MV-4-11 (cell line): ENCODE measurements at places on chromosomes 6 and 20.

DNA sequence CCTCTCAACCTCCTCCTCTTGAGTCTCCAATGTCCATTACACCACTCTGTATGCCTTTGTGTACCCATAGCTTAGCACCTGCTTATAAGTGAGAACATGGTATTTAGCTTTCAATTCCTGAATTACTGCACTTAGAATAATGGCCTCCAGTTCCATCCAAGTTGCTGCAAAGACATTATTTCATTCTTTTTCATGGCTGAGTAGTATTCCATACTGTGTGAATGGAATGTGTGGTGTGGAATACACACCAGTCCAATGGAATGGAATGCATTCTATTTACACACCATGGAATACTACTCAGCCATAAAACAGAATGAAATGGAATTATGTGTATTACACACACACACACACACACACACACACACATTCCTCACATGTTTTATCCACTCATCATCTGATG, 116.1 kb downstream of the BACH2 start:
- DNase-seq: no peak

DNA sequence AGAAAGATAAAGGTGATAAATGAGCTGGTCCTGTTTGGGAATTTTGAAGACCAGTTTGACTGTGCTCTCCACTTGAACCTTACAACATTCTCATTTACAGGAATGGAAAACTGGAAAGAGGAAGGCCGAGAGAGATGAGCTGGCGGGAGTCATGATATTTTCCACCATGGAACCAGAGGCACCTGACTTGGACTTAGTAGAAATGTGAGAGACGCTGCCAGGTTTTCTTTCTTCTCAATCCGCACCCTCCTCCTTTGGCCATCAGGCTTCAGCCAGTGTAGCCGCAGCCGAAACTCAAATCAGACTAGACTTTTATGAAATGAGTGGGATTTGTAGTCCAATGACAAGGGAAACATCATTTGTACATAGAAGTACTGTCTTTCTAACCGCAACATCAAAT, 54.7 kb upstream of the SYNJ2 start:
- no peak for DNase-seq

GRCh38 chr6:167501831-167502385, 177.0 kb downstream of the TTLL2 start:
- DNase-seq: peak; percentile 24

- DNase-seq: no peak
These were observed 46.6 kb downstream of the AGPAT4 start for GRCh38 chr6:161227004-161227960.

DNA sequence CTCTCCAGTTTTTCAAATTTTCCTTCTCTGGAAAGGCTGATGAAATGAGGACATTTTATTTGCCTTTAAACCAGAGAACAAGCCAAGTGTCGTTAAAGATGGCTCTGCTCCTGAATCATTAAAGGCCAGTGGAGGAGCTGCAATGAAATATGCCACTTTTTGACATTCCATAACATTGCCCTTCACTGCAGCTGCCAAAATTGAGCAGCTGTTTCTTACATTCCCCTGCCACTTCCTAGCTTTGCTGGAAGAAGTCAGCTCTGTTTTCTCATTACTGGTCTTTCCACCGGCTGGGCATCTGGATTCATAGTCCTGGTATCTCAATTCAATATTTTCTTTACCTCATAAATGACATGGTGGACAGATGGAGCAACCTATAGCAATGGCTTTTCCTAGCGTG, 45.5 kb upstream of the NRN1 start:
- DNase-seq: no peak

- DNase-seq: peak; percentile 71
These were observed 45.1 kb upstream of the MCM9 start for GRCh38 chr6:118980063-118980462.

GRCh38 chr6:166498661-166499349, 87.7 kb downstream of the RAMACL start:
- no peak for DNase-seq

DNA sequence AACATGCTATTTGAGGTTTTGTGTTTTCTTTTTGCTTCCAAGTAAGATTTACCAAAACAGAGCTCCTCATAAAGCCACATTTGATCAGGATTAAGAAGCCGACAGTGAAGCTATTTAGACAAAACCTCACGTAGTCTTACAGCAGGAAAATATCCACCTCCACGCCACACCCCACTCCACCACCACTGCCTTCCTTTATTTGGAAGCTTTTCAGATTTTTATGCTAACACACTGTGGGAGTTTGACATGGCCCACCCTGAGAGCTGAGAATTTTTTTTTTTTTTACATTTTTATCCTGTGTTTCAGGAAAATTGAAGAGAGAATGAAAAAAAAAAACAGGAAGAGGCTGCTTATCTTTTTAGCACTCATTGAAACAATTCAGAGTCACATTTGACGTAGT, 104.8 kb upstream of the MC3R start:
- no peak for DNase-seq

DNA sequence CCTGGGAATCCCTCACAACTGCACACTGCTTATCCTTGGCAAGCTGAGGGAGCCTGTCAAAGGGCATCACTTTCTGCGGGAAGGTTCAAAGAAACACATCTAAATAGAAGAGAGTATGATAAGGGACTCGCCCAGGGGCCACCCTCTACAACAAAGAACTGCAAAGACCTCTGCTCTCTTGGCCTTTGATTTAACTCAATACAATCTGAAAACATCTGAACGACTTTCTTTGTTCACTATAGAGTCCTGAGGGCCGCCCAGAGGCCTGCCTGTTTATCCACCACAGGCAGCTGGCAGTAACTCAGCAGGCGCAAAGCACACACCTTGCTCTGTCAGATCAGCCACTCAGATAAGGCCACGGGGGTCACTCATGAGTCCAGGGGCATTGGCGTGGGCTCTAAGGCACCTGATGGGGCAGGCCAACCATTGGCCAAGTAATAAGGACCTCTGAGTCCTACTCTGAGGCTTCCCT, 139.3 kb downstream of the UNC5CL start:
- DNase-seq: no peak

DNA sequence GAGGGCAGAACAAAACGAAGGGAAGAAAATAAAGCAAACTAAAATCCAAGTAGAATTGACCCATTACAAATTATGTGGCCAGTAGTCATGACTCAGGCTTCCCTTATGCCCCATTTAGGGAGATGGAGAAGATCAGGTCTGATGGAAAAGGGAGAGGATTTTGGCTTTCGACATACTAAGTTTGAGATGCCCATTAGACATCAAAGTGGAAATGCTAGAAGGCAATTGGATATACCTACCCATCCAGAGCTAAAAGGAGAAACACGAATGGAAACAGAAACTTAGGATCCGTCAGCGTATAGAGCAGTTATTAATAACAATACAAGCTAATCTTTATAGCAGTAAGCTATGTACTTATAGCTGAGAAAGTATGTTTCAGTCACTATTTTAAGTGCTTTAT, 4.8 kb downstream of the TRPC4AP start:
- DNase-seq: no peak

- peak; percentile 6 for DNase-seq
These were observed 17.6 kb downstream of the SLC18B1 start for GRCh38 chr6:132780770-132781371.

DNA sequence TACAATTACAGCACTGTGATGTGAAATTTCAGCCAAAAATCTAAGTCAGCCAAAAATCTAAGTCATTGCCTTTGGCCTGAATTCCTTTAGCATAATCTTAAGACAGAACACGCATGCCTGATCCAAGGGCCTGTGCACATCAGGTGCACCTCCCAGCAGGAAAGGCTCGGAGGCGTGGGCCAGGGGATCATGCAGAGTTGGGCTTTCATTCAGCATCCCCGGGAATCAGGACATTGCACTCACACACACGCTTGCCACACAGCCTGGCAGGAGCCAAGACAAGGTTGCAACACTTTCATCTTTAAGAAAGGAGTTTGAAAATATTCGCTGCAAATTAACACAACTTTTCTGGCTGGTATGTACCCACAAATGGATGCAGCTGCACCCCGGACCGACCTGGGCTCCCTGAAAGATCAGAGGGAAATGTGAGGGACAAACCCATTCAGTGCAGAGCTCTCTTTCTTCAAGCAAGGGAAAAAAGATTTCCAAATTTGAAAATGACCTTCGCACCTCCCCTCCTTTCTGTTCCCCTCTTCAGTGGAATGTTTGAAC, 48.8 kb downstream of the ERMARD start:
- no peak for DNase-seq

- DNase-seq: no peak
These were observed 14.0 kb upstream of the HLA-F start for GRCh38 chr6:29709188-29709587.

DNA sequence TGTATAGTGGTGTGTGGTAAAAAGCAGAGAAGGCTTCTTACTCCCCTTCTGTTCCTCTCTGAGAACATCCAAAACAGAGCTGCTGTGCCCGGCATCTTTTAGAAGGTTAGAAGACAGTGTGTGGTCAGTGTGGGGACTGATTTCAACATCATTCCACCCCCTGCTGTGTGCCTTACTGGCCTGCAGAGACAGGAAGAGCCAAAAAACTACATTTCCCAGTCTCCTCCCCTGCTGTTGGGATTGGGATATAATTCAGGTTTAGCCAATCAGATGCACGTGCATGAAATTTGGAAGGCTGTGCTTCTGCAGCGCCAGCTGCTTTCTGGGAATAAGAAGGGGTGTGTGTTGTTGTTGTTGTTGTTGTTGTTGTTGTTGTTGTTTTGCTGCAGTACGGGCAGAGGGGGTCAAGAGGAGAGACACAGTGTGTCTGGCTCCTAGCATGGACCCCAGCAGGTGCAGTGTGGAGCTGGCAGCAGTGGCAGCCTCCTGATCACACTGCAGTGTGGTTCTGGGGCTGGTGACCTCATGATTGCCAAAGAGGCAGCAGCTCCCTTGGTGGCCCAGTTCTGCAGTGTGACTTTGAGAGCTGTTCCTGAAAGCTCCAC, 74.7 kb downstream of the MRPL14 start:
- no peak for DNase-seq

DNA sequence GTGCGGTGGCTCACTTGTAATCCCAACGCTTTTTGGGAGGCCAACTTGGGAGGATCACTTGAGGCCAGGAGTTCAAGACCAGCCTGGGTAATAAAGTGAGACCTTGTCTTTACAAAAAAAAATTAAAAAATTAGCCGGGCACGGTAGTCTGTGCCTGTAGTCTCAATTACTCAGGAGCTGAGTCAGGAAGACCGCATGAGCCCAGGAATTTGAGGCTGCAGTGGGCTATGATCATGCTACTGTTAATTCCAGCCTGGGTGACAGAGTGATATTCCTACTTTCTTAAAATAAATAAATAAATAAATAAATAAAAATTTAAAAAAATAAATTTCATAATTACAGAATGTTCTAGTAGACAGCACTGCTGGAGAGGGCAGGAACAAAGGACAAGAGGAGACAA, 62.4 kb downstream of the DST start:
- DNase-seq: no peak

DNA sequence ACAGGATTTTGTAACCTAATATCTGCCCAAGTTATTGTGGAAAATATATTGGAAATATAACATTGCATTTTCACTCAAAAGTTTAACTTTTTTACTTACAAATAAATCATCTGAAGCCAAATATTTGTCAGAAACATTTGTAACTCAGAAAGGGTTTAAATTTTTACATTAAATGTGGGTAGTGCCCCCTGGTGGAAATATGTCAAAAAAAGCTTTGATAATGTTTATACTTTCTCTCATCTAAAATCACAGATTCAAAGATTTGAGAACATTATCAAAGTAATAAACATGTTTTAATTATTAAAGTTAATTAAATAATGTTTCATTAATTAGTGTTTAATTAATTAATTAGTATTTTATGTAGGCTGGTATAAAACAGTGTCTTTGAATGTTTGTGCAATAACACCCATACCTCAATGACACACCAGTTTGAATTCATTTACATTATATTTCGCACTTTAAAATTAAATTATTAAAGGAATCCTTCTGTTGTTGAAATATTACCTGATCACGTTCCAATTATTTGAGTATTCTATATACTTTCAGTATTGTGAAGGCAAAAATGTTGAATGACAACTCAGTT, 320.1 kb upstream of the FKBP1C start:
- no peak for DNase-seq

DNA sequence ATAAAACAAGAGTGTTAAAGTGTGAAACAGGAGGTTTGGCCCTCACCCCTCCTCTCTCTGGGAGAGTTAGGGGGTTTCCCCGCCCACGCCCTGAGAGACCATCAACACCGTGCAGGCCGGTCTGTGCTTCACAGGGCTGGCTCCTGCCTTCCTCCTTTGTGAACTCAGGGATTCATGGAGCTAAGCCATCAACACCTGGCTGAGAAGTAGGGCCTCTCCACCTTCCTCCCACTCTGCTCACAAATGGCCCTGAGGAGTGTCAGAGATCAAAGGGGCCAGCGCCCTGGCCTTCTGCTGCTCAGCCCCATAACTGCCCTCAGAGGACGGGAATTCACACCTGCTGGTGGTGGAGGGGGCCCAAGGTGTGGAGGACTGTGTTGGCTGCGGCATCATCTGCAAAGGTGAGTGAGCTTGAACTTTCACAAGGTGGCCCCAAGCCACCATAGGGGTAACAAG, 88.6 kb downstream of the PSMB1 start:
- no peak for DNase-seq

DNA sequence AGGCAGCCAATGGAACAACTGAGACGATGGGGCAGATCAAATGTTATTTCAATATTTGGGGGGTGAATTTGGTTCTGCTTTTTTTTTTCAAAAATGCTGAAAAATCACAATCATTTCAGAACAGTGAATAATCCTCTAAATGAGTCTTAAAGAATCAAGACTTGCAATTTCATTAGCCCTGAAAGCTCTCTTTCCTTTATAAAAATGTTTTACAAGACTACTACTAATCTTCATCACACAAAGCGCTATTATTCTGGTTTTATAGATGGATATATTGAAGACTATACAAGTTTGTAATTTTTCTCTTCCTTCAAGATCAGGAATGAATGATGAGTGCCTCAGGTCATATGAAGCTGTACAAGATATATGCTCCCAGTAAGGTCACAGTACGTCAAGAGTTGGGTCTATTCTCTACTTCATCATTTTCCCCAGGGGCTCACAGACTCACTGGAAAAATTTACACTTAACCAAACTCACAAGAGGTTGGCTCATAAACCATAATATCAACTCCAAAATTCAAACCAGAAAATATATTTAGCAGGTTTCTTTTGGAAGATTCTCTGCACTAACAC, 19.5 kb downstream of the RNF24 start:
- no peak for DNase-seq

- DNase-seq: no peak
These were observed 90.9 kb upstream of the LGSN start for GRCh38 chr6:63410435-63411426.

DNA sequence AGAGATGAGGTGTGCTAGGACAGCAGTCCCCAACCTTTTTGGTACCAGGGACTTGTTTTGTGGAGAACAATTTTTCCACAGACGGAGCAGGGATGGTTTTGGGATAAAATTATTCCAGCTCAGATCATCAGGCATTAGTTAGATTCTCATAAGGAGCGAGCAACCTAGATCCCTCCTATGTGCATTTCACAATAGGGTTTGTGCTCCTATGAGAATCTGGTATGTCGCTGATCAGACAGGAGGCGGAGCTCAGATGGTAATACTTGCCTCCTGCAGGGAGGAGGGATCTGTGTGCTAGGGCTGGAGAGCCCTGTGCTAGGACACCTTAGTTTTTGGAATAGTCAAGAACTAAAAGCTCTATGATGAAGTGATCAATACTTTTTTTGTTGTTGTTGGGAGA, 2.5 kb downstream of the SMIM13 start:
- DNase-seq: peak; percentile 42

GRCh38 chr6:122783401-122783800, 3.9 kb downstream of the FABP7 start:
- no peak for DNase-seq

GRCh38 chr6:125913145-125913544, 43.4 kb upstream of the HINT3 start:
- no peak for DNase-seq
